GM04503 (cell line): ENCODE measurements at places on chromosomes 5 and 9.

DNA sequence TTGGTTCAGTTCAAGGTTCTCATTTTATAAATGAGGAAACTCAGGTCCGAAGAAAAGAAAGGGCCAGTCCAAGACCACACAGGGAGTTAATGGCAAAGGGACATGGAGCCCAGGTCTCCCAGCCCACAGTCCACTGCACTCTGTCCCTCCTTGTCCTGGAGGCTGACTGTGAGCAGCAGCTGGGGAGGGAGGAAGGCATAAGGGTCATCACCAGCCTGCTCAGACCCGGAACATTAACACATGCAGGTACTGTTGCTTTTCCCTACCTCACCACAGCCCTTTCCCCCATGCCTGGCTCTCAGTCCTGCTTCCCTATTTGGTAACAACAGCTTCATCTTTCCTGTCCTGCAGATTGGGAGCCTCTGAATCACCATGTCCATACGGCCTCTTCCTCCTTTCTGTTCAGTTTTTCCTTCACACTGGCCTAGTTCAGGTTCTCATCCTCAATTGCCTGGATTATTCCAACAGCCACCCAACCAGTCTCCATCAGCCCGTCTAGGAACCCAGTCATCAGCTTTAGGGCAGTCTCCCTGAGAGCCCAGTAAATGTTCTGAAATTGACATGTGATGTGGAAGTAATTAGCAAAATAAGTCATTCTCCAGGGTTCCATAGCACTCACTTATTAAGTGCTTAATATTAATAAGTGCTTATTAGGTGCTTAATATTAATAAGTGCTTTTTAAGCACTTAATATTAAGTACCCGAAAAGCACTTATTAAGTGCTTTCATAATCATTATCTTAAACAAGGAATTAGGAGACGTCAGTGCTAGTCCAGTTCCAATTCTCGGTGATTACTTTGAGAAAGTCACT, 4.3 kb downstream of the GPX3 start:
- no peak for DNase-seq

DNA sequence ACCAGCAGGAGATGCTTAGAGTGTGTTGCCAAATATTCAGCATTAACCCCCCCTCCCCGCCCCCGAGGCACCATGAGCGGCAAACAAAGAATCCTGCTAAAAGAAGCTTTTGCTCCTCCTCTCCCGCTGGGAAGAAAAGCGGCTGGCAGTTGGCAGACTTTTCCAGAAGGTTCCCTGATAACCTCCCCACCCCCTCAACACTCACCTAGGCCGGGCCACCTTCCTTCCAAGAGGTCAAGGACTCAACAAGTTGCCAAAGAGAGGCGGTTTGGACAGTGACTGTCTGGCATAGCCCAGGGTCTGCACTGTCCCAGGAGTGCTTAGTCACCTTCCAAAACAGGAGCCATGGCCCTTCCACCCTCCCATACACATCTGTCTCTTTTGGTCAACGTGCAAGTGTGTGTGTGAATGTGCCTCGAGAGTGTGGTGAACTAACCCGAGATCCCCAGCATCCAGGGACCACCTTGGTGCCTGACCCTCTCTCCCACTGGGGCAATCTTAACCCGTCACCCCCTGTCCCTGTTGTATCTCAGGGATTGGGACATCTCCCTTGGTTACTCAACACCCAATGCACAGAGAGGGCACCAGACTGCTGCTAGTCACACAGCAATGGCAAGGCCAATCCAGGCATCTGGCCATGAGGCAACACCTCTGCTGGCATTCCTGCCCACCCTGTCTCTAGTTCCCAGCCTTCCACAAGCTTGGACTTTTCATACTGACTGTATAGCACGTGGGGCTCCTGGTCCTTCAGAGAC, 18.9 kb downstream of the CAMK2A start:
- no peak for DNase-seq

DNA sequence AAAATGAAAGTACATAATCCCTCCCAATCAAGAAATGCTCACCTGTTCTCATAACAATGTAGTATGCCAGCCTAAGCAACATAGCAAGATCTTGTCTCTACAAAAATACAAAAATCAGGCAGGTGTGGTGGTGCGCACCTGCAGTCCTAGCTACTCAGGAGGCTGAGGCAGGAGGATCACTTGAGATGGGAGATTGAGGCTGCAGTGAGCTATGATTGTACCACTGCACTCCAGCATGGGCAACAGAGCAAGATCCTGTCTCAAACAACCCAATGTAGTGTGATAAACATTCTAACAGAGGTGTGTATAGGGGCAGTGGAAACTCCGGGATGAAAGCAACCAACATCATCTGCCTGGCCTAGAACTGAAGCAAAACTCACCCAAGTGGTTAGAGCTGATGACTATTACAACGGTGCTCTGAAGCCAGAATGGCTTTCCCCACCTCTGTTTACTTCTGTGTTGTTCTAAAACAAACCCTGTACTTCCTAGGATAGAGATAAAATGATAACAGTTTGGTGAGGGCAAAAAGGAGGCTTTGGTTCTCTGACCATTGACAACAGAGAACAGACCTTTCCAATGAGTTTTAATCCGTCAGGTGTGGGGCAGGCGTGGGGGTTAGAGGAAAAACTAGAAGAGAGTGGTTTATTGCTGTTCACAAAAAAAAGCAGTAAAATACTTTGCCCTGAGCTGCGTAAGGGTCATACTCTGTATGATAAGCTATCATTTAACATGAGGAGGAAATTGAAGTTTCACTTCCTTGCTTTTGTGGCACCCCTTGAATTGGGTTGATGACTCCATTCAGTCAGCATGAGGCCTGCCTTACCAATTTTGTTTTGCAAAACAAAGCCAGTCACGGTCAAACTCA, 18.9 kb downstream of the WNT8A start:
- DNase-seq, result no peak

GRCh38 chr5:132176987-132177386, 50.7 kb downstream of the P4HA2 start:
- DNase-seq, result no peak

- DNase-seq, result no peak
Measured at GRCh38 chr5:873328-873727, 19.3 kb downstream of the BRD9 start.

DNA sequence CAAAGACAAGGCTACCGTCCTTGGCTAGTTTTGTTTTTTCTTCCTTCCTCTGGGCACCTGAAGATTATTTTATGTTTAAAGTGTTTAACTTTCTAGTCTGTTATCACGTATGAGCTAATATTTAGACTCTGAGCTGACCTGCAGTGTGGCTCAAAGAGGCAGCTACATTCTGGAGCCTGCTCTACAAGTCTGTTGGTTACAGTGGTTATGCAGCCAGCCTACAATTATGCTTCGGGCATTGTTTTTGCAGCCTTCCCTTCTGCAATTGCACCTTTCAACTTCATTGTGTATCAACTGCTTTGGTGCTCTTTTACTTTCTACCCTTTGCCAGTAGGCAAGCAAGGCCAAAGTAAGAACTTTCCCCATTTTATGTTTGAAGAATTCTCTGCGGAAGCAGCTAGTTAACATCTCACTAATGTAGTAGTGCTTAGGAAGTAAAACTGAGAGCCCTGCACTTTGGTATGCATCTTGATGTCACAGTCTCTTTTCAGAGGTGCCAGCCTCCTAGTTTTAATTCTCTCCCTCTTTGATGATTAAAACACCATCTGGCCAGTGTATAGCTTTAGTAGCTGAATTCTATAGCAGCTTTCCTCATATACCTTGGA, 322.1 kb downstream of the FAM170A start:
- DNase-seq, result no peak

- no peak for DNase-seq
Measured at GRCh38 chr5:133944263-133945185, 23.9 kb downstream of the C5orf15 start.

DNA sequence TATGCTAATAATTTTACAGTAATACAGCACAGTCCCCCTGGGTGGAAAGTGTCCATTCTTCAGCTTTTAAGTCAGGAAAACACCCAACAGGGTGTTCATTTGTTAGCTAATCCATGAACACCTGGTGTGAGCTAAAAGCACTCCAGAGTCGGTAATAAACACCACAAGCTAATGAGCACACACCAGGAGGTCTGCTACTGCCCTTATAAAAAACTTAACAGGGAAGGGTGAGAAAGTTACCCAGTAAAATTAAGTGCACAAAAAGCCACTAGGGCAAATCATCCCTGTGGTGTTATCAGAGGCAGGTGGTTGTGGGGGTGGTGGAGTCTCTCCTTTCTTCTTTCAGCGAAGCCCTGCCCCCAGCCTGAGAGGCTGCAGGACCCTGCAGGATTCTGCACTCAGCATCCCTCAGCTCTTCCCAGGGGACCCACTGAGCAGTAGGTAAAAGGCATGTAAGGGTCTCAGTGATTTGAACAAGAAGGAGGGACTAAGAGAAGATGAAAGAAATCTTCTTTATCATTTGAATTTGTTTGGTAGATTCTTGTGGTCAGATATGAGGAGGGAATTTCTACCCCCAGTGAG, 14.4 kb downstream of the GDNF start:
- DNase-seq, result no peak

- no peak for DNase-seq
Measured at GRCh38 chr5:54719384-54720283, 202.1 kb downstream of the SNX18 start.

DNA sequence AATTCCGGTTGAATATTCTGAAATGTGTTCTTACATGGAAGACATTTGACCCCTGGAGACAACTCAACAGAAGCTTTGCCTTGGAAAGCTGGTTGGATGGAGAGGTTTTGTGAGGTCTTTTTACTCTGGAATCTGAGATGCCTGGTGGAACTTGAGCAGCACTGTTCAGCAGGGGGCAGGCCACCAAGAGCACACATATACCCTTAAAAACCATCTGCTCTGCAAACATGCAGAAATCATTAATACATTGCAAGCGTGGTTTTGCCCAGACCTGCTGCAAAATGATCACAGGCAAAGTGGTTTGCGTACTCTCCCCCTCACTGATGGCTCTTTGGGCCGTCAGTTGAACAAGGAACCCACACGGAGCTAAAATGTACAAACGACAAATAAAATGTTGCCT, 32.8 kb upstream of the DAP start:
- no peak for DNase-seq

DNA sequence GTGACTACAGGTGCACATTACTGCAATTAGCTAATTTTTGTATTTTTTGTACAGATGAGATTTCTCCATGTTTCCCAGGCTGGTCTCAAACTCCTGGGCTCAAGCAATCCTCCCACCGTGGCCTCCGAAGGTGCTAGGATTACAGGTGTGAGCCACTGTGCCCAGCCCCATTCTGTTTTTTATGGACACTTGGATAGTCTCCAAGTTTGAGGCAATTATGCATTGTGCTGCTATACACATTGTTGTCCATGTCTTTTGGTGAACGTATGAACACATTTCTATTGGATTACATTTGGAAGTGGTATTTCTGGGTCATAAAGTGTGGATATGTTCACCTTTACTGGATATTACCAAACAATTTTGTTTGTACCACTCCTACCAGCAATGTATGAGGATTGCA, 22.4 kb upstream of the PLPP1 start:
- no peak for DNase-seq

DNA sequence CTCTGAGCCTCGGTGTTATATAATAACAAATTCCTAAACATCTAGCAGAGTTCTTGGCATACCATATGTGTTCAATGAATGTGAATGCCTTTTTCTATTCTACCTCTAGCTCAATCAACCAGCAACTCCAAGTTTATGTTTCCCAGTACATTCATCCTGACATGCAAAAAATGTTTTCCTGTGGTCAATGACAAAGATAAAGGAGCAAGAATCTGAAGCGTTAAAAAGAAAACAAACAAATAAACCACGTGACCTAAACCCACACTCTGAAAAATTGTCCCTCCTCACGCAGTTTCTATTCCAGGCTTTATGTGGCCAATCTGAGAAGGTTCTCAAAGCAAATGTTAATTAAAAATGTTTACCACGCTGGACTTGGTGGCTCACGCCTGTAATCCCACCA, 18.0 kb downstream of the KLF4 start:
- DNase-seq, result no peak

GRCh38 chr5:61472172-61472958, 140.3 kb downstream of the ZSWIM6 start:
- DNase-seq, result no peak

DNA sequence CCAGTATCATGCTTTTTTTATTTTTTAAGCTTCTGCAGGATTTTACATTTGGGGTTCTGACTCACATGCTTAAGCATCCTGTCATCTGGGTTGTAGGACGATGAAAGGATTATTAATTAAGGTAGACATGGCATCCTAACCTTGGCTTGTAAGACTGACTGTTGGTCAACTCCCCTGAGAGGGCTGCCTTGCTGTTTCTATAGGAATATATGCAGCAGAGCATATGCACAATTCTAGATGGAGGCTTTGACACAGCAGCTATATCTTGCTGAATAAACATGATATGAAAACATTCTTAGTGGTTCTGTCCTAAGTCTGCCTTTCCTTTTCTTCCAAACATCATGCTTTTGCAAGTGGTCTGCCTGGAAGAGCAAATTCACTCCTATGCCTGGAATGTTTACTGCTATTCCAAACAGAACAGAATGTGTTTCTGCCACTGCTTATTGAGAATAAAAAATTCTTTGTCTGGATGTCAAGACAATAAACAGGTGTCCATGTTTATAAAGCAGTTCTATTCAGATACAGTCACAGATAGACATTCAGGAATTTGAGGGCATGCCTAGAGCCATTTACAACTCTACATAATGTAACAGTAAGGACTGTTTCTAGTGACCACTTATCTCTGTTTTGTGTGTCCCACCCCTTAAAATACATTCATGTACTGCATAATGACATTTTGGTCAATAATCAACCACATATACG, 166.2 kb upstream of the PPP2R2B start:
- no peak for DNase-seq

DNA sequence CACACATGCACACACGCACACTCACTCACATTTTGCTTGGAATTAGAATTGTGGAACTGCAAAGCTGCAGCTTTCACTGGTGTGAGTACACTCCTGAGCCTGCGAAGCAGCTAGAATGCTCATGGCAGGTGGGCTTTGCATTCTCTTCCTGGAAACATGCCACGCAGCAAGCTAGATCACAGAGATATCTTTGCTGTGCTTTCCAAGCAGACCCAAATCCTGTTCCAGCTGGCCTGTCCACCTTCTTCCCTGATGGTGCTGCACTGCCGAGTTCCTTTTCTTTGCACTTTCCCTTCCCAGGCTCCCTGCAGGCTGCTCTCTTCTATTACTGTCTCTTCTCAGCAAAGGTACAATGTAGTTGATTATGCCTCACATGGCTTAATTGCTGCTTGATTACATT, 92.7 kb upstream of the CKMT2 start:
- no peak for DNase-seq

- no peak for DNase-seq
Measured at GRCh38 chr5:946720-947625, 54.3 kb downstream of the TRIP13 start.

DNA sequence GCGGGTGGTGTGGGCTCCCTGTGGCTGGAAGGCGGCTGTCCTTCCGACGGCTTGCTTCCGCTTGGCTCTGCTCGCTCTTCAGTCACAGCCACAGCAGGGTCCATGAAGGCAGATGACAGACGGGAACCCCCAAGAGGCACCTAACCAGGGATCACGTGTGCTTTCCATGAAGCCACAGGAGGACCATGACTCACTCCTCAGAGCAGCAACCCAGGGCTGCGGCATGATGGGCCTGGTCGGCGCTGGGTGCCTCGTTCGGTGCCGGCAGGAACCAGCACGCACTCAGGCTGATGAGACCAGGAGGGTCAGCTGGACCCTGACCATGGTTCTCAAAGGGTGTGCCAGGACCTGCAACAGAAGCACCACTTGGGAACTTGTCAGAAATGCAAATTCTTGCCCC, 32.8 kb upstream of the MED10 start:
- no peak for DNase-seq

GRCh38 chr5:9692576-9692975, 62.4 kb upstream of the TAS2R1 start:
- no peak for DNase-seq
